ENCODE measurements at places on chromosomes 4 and X. TPM values are rescaled to one million over a fixed set of nuclear protein-coding genes. Genes with fewer than 3 reads are reported as not detected.

N4BP2 gene
- 14.7 TPM for total RNA-seq

GEMIN8 gene
- total RNA-seq, result 11.4 TPM

DNA sequence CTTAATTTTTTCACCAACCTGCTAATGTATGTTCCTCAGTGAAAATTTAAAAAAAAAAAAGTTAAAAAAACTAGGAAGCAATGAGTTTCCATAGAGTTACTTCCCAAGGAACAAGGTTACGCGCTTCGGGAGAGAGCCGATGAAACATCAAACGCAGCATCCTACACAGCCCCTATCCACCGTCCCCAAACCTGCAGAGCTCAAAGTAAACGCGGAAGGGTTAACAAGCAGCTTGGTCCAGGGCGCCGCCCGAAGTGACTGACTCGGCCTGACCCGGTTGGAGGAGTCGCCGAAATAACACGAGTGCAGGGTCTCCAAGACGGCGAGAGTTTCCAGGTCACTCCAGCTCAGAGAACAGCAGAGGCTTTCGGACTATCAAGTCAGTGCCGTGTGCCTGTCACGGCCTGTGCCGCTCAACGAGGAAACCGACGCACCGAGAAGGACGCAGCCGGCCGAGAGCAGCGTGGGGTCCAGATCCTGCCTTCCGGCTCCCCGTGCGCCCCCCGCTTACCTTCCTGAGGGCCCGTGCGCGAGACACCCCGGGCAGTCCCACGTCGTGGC is 512 bp downstream of the NOP14 start:
- peak overlapping the region; percentile 97 for H3K4me3 ChIP-seq
- DNase-seq, result no peak
- H3K27ac ChIP-seq, result peak overlapping the region; percentile 71
- H3K4me1 ChIP-seq, result no peaks in the 10 kb centered on the region

DNA sequence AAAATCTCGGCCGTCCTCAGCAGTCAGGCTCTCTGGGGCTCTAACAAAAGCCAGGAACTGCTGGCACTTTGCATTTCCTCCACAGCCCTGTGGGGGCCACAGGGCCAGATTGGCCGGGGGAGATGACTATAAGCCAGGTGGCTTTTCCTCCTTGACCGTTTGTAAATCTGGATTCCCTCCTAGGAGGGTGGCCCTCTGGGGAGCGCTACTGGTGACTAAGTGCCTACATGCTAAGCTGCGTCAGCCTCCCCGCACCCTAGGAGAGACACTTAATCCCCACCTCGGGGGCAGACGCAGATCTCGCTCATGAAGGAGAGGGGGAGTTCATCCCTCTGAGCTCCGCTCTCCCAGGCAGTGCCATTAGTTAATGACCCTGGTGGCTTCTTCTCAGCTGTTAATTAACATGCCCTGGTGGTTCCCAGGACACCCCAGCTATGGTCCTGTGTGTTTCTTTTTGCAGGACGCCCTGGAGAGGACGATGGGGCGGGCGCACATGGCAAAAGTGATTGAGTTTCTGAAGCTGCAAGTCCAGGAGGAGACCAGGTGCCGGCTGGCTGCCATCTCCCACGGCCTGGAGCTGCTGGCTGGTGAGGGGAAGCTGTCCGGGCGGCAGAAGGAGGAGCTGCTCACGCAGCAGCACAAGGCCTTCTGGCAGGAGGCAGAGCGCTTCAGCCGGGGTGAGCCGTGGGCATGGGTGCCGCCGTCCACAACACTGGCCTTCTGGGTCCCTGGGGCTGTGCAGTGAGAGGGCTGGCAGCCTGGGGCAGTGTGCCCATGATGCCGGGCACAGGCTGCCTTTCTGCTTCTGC is 41.6 kb downstream of the EVC start:
- no peaks in the 10 kb centered on the region for H3K4me1 ChIP-seq
- H3K27ac ChIP-seq, result no peak overlapping the region
- H3K36me3 ChIP-seq, result no peaks in the 10 kb centered on the region
- no peak for DNase-seq
- no peaks in the 10 kb centered on the region for H3K27me3 ChIP-seq

SOX3 gene
- 10.5 TPM for total RNA-seq

GRCh38 chrX:118183606-118184005 is 67.0 kb upstream of the KLHL13 start:
- H3K27ac ChIP-seq, result no peak overlapping the region
- H3K27me3 ChIP-seq, result no peaks in the 10 kb centered on the region
- no peaks in the 10 kb centered on the region for H3K36me3 ChIP-seq
- H3K4me3 ChIP-seq, result no peak overlapping the region

DNA sequence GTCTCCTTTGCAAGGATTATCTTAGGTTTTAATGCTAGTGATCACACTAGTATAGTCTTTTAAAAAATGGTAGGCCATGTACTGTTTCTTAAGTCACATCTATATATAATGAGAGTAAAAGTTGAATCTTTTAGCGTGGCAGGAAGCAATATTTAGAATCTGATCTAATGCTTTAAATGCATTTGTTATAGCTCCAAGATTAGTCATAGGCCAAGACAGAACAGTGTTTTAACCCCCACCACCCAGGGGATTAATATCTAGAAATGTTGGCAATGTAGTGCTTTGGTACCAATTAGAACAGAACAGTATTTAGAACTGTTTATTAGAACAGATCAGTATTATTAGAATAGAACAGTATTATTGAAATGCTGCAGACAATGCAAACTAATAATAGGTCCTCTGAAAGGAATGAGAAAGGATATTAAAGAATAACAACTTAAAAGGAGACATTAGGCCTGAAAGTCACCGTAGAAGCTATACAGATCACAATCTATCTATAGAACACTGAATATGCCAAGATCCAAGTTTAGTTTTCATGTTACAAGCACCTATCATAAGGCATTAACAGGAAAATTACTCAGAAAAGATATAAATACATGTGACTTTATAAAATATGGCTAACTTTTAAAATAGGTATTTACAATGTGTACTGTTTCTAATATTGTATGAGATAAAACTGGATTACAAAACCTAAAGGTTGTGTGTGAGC is 146.2 kb downstream of the NPNT start:
- no peaks in the 10 kb centered on the region for H3K36me3 ChIP-seq
- H3K4me3 ChIP-seq, result no peak overlapping the region
- no peaks in the 10 kb centered on the region for H3K4me1 ChIP-seq
- DNase-seq, result no peak
- no peak overlapping the region for H3K27ac ChIP-seq
- H3K27me3 ChIP-seq, result no peaks in the 10 kb centered on the region

GBA3 gene
- 0.97 TPM for total RNA-seq

Measured in prostate gland (tissue), 2 donors.